ENCODE measurements at places on chromosomes 12 and 14.
A peak's percentile ranks its signal among the peaks of the same experiment; 100 is the strongest.

DNA sequence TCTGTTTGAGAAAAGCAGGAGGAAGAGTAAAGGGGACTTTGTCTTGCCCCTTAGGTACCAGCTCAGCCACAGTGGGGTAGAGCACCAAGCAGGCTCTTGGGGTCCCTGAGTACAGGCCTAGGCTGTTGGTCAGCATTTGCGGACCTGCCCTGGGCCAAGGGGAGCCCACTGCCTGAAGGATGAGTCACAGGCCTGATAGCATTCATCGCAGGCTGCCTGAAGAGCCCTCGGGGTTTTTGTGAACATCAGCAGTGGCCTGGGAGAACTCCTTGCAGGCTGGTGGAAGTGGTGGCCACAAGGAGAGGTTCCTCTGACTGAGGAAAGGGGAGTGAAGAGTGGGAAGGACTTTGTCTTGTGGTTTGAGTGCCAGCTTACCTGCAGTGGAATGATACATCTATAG, 25.0 kb upstream of the P2RX7 start:
- peak; percentile 6 for DNase-seq

GRCh38 chr12:16229676-16230075, 47.8 kb downstream of the SLC15A5 start:
- DNase-seq, result no peak

DNA sequence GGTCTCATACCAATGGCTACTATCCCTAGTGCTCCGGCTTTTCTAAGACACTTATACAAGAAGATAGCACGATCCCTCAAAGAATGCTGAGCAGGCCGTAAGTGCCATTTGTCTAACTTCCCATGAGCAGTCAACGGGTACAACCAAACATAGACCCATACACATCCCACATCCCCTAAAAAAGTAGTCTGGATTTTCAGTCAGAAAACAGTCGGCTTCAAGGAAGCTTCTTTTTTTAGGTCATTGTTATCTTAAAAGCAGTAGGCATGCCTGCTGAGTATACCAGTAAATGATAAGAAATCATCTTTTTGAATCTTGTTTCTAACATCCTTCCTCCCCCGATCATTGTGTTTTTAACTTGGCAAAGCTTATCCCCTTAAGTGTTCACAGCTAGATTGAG, 19.8 kb downstream of the OSBPL8 start:
- no peak for DNase-seq

GRCh38 chr14:93940437-93940836, 13.3 kb downstream of the FAM181A start:
- DNase-seq, result no peak

DNA sequence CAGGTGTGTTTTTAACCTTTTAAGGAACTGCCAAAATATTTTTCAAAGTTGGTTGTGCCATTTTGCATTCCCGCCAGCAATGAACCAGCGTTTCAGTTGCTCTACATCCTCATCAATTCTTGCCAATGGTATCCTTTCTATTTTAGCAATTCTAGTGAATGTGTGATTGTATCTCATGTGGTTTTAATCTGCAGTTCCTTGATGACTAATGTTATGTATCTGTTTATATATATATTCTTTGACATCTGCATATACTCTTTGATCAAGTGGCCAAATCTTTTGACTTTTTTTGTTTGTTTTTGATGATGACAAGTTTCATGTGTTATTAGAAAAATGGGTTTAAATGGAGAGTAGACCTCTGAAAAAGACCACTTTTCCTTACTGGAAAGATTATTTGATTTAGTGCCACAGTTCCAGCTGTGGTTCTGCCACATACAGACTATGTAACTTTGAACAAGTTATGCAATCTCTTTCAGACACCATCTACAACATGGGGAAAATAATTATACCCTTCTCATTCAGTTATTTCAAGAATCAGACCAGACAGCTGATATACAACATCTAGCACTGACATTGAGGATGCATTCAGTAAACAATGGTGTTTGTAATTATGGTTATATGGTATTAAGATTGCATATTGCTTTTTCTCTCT, 146.3 kb upstream of the CNOT2 start:
- DNase-seq, result no peak

GRCh38 chr14:68124979-68125731, 305.6 kb downstream of the RAD51B start:
- no peak for DNase-seq

- no peak for DNase-seq
Observed at GRCh38 chr14:101564819-101565698, 3.8 kb downstream of the DIO3 start.

GRCh38 chr12:124020514-124020949, 47.5 kb downstream of the ZNF664 start:
- DNase-seq, result no peak

DNA sequence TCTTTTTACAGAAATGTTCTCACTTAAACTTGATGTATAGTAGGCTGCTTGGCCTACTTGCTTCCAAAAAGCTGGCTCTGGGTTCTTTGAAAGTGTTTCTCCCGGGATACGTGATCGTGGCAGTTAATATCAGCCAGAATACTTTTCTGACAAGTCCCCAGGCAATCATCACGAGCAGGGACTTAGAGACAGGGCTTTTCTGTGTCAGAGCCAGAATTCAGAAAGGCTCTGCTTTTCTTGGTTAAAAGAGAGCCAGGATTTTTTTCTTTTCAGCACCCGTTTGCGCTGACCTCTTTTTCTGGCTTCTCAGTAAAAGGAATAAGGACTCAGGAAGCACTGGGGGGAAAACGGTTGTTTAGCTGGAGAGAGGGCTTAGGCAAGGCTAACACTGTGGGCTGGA, 57.8 kb upstream of the ARHGAP5 start:
- DNase-seq, result no peak

- no peak for DNase-seq
Observed at GRCh38 chr12:9763025-9763424, 2.3 kb upstream of the CD69 start.

- DNase-seq, result no peak
Observed at GRCh38 chr12:10119066-10119465, 10.9 kb downstream of the CLEC7A start.

DNA sequence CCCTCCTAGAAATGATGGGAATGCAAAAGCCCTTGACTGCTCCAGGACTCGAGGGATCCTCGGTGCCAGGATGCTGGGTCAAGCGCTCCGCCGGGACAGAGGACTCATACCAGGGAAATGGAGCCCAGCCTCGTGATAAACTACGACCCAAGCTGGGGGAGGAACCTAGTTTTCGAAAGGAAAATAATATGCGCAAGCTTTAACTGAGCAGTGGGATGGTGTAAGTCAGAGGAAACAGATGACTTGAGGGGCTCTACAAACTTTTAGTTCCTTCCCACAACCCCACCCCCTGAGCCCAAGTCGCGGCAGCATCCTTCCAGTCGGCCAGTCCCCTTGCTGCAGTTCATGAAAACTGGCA, 654 bp upstream of the SUPT16H start:
- no peak for DNase-seq

DNA sequence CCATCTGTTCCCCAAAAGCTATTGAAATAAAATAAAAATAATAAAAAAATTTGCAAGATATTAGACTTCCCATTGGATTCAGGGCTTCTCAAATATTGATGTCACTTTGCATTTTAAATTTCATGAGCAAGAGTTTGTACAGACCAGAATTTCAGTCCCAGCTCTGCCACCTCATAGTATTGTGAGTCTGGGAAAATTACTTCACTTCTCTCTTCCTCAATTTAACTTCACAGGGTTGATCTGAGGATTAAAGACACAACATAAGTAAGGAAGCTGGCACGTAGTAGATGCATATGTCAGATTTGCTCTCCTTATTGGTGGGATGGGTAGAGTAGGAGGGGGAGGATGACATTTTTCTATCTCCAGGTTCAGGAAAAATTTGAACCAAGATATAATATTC, 32.8 kb downstream of the COX8C start:
- no peak for DNase-seq

- DNase-seq, result no peak
Observed at GRCh38 chr12:116391501-116391900, 114.0 kb upstream of the MED13L start.

GRCh38 chr14:42736408-42736807, 1129.7 kb downstream of the LRFN5 start:
- no peak for DNase-seq

DNA sequence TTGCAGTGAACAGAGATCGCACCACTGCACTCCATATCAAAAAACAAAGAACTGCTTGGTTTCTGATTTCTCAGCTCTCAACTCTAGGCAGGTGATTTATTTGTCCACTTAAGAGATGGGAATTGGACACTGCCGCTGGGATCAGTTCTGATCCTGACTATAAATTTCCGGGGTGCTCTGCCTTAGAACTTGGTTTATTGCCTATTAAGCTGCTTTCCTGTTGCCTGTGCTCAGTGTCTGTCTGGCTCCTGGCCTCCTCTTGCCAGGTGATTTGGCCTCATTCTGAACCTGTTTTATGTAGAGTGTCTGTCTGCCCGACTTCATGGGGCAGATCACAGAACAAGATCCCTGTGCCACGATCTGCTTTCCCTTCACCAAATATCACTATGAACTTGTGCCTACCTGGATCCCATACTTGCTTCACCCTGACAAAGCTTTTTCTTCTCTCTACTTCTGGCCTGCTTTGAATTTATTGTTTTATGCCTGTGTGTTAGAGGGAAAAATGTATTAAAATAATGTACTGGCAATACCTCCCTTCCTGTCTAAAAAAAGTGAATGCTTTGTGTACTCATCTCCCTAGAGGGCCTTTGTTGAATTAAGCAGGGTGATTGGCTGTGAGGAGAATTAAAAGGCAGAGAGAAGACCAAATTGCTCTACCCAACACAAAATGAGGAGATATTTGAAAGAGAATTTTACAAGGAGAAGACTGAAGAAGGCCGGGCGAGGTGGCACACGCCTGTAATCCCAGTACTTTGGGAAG, 27.6 kb downstream of the CDKN1B start:
- DNase-seq, result no peak

- no peak for DNase-seq
Observed at GRCh38 chr12:92566448-92567019, 136.3 kb upstream of the PLEKHG7 start.

- DNase-seq, result peak; percentile 53
Observed at GRCh38 chr12:27785882-27786570, 6.0 kb upstream of the MANSC4 start.

- DNase-seq, result no peak
Observed at GRCh38 chr14:50740856-50741255, 72.8 kb upstream of the SAV1 start.

GRCh38 chr12:95277139-95277538, 59.5 kb downstream of the VEZT start:
- DNase-seq, result peak; percentile 67

DNA sequence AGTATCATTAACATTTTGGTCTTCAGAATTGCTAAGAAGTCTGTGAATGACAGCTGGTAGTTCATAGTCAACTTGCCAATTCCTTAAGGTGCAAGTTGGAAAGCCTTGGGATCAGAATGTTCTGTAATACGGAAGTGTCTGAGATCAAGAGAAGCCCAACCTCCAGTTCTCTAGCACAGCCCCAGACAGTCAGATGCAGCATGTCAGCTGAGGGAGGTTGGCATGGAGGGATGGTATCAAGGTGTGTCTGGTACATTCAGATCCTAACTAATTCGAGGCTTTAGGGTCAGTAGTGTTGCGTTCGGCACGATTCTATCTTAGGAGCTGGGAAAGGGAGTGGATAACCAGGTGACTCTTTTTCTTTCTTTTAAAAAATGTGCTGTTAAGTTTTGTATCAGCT, 38.3 kb downstream of the FNTB start:
- DNase-seq, result no peak

- DNase-seq, result no peak
Observed at GRCh38 chr14:89312932-89313331, 104.1 kb downstream of the FOXN3 start.

GRCh38 chr14:23640524-23641141, 4.5 kb downstream of the DHRS2 start:
- peak; percentile 6 for DNase-seq

- no peak for DNase-seq
Observed at GRCh38 chr12:53699678-53700025, 23.8 kb upstream of the ATP5MC2 start.

DNA sequence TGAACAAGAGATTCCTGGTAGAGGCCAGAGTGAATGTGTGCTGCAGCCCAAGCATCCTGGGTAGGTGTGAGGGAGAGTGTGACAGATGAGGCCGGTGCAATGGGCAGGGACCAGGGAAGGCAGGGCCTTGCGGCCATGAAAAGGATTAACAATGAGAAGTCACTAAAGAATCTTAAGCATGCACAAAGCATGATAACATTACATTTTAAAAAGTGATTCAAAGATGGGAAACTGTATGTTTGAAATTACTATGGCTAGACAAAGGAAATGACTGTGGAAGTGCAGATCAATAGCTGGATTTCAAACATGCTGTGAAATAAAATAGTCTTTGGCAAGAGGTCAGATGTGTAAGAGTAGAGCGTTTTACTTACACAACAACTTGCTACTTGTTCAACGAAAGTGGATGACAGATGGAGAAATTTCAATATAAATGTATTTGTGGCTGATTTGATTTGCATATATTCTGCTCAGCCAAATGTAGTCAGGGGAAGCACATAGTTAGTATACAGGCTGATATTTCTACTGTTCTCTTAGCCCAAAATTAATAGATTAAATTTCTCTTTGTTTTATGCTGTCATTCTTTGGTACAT, 175.5 kb downstream of the CCDC59 start:
- peak; percentile 27 for DNase-seq

GRCh38 chr12:51848326-51848727, at the start of gene FIGNL2:
Gene FIGNL2 (minus strand): TSS chr12:51848718. CDS start chr12:51822413, 26,305 bp downstream.
- no peak for DNase-seq

GRCh38 chr12:121352682-121353018, 439 bp upstream of the ANAPC5 start:
- DNase-seq, result peak; percentile 18

GRCh38 chr14:96989306-96989705, 192.1 kb downstream of the VRK1 start:
- no peak for DNase-seq

- DNase-seq, result no peak
Observed at GRCh38 chr12:130655881-130656280, 60.2 kb downstream of the RIMBP2 start.

GRCh38 chr12:82663893-82664292, 22.8 kb upstream of the TMTC2 start:
- no peak for DNase-seq

DNA sequence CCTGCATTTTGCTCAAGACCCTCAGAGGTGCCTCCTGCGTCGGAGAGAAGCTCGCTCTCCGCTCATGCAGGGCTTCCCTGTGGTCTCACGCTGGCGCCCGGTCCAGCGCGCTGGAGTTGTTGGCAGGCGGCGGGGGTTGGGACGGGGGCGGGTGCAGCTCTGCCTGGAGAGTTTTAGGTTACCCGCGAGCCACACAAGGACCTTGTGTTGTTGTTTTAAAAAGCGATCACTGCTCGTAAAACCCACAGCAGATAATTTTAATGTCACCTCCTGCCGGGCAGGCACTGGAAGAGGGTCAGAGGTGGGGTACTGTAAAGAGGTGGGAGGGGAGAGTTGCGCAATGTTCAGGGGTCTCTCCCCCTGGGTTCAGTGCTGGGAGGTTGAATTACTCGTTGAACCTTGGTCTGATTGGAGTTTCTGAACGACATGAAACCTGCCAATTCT, 850 bp downstream of the SMOC1 start:
- DNase-seq, result no peak

All from non-pigmented ciliary epithelial cell (primary cell).